NCI-H1436 treated with DMSO at 0.1 percent for 48 hours (cell line): ENCODE measurements at places on chromosomes 16 and 17.
A peak's percentile ranks its signal among the peaks of the same experiment; 100 is the strongest.

DNA sequence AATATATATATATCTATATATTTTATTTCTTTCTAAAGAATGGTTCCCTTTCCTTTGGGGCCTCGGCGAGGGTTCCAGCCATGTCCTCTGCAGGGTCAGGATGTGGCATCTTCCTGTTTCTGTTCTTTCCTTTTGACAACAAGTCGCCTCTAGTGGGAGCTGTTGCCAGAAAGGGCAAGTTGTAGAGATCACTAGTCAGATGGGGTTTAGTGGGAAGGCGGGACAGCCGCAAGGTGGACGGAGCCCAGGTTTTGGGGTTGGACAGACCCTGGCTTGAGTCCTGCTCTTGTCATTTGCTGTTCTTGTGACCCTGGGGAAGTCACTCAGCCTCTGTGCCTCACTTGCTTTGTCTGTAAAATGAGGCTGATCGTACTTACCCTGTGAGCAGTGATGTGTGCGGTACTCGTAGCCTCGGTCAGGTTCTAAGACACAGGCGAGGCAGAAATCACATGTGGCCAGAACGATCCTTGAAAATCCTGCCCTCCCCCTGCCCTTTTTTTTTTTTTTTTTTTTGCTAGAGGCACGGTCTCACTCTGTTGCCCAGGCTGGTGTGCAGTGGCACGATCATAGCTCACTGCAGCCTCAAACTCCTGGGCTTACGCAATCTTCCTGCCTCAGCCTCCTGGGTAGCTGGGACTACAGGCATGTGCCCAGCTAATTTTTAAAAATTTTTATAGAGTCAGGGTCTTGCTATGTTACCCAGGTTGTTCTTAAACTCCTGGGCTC lies 80.1 kb downstream of the ABCC6 start:
- no peak for DNase-seq

DNA sequence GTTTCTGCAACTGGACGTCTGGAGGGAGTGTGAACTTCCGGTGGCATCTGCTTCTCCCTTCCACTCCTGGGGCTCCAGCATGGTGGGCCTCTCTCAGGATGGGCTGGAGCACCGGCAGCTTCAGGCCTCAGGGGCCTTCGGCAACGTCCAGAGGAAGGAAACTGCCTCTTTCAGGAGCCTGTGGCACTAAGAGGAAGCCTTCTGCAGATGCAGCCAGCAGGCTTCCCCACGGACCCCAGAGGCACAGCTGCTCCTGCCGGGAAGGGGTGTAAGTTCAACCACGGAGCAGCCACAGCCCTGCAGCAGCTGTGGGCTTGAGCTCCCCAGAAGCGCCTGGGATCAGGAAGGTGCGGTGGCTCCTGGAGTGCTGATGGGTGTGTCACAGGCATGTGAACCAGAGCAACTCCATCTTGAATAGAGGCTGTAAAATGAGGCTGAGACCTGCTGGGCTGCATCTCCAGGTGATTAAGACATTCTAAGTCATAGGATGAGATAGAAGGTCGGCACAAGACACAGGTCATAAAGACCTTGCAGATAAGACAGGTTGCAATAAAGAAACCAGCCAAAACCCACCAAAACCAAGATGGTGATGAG lies 50.8 kb upstream of the KLHDC4 start:
- no peak for DNase-seq

- no peak for DNase-seq
Observed at GRCh38 chr16:68658341-68658973, 13.3 kb downstream of the CDH3 start.

DNA sequence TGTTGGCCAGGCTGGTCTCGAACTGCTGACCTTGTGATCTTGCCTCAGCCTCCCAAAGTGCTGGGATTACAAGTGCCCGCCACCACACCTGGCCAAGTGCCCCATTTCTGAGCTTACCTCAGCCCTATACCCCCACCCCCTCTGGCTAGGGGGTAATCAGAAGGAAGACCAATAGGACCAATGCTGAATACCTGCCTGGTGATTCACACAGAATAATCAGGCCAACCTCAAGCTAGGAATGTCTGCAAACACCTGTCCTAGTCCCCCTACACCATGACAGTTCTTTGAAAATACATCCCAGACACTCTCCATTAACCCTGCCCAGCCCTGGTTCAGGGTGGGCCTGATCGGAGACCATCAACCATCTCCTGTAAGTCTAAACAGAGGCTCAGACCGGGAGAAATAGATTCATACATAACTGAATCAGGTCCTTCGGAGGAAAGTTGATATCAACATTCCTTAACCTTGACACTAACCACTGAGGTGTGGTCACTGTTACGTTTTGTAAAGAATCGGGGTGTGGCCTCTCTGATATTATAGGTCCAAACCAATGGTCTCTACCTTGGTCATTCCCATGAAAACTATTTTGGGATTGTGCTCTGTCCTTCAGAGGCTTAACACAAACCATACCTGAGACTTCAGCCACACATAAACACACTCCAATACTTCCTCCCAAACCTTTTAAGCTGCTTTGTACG lies 130.8 kb downstream of the GAS7 start:
- no peak for DNase-seq

- DNase-seq = no peak
Observed at GRCh38 chr17:41551365-41551764, 20.5 kb downstream of the KRT9 start.

DNA sequence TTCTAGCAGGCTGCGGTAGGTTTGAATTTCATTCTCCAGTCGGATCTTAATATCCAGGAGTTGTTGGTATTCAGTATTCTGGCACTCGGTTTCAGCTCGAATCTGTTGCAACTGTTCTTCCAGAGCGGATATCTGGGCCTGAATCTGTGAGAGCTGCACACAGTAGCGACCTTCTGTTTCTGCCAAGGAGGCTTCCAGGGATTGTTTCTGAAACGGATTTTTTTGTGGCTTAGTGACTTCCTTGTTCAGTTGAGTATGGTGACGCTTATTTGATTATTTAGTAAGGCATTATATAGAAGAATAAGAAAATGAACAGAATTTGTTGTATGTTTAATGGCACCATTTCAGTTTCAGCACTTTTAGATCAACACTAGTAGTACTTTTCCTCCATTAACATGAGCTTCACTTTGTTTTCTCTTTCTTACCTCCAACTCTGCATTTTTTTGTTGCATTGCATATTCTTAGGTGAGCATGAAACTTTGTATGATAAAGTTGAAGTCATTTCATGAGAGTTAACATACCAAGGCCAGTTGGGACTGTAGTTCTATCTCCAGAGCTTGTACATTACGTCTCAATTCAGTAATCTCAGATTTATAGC lies 2.8 kb downstream of the KRT10 start:
- DNase-seq = no peak

DNA sequence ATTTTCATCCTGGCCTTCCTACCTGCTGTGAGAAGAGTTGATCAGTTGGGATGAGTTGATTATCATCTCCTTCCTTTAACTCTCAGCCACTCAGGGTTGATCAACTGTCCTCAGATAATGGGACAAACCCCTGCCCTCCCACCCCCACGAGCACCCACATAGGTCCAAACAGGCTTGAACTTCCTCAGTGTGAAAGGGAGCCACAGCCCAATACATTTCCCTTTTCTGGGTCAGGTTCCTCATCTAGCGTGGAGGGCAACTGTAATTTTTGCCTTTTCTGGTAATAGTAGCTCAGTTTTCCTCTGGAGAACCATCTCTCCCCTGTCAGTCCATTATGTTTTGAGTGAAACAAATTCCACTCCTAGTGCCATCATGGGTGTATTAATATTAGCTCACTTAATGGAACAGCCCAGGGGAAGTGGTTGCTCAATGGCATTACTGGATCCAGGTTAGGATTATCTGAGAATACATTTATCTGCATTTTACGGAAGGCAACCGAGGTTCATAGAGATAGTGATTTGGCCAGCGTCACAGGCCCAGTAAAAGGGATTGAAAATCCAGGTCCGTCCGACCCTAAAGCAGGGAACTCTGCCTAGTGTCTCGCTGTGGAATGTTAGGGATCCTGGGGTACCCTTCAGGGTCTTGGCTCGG lies 476 bp upstream of the LPCAT2 start:
- DNase-seq = no peak

- no peak for DNase-seq
Observed at GRCh38 chr17:66847704-66848103, 12.8 kb downstream of the CACNG5 start.

DNA sequence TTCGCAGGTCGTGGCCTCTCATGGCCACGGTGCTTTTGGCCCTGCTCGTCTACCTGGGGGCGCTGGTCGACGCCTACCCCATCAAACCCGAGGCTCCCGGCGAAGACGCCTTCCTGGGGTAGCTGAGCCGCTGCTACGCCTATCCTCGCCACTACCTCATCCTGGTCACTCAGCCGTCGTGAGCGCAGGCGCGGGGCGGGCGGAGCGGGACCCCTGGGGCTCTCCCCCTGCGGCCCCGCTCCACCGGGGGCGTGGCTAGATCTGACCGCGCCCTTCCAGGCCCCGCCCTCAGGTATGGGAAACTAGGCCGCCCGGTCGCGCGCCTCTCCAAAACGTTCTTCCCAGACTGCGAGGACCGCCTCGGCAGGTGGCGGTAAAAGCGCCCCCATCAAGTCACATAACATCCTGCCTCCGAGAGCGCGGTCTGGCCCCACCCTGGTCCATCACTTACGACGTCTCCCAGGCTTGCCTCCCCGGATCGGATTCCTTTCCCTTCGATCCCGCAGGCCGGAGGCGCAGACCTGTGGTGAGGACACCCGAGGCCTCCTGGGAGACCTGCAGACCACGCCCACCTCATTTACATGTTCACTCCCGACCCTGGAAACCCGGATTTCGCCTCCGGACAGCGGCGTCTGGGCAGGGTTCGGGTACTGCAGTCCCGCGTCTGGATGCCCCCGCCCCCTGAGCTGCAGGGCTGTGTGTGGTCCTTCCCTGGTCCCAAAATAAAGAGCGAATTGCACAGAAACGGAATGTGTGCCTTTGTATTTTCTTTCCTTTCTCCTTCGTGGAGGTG lies 91.5 kb upstream of the TMEM97 start:
- peak; percentile 80 for DNase-seq

GRCh38 chr16:55338646-55339045 lies 14.6 kb downstream of the IRX6 start:
- no peak for DNase-seq

- DNase-seq = no peak
Observed at GRCh38 chr17:73490851-73491250, 153.4 kb downstream of the SDK2 start.

DNA sequence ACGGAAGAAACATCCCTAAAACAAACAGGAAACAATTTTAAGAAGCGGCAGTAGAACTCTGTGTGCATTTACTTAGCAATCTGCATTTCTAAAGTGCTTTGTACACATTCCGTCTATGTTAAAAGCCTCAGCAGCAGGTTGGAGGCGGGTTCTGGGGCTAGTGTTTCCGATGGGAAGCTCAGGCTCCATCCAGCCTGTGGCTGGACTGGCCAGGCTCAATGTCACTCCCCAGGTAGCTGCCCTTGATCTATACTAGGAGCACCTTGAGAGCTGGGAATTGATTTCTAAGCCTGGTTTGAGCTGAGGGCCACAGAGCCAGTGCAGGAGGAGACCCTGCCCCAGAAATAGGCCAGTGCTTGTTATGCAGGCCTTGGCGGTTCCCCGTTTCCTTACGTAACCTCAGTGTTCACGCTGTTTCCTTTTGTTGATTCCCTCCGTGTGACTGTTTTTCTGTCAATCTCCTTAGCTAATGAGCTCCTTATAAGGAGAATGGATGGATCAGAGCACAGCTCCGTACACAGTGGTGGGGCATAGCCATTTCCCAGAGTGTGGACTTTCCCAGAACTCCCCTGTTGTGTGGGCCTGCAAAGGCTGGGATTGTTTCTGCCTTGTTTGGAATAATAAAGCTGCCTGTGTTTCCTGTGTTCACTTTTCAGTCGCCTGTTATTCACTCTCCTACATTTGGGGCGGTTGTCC lies 21.4 kb downstream of the ADORA2B start:
- DNase-seq = peak; percentile 57

GRCh38 chr17:10266296-10266876 lies 68.0 kb upstream of the GAS7 start:
- no peak for DNase-seq

DNA sequence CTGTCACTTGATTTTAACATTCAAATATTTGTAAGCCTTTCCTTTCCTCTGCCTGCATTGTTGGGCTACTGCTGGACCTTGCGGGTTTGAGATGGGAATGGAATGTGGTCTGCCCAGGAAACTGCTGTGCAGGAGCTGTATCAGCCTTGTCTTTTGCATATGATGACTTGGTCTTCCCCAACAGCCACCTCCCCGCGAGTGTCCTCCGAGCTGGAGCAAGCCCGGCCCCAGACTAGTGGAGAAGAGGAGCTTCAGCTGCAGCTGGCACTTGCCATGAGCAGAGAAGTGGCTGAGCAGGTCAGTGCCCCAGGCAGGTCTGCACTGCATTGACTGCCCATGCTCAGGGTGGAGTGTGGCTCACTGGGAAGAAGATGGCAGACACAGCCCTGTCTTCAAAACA lies 52.8 kb downstream of the B9D1 start:
- DNase-seq = no peak

DNA sequence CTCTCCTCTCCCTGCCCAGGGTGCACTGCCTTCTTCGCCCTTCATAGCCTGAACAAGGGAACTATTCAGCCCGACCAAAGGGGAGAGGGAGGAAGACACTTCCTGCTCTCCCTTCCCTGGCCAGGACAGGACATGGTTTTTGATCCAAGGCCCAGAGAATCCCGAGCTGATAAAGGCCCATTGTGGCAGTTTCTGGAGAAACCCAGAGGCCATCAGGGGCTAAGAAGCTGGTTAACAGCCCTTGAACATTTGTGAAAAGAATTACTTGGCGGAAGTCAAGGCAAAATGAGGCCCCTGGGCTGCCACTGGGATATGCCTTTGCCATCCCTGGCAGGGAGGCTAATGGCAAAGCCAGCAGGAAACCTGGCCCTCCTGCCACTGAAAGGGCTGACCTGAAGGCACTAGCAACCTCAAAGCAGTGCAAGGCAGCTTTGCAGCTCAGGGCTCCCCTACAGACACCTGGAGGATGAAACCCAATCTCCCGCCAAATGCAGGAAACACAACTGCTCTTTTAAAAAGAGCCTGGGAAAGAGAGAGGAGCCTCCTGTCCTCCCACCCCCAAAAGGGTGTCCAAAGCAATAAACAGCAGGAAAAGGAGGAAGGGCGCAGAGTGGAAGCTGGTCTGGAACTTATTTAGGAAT lies 12.6 kb downstream of the PHB1 start:
- DNase-seq = no peak

DNA sequence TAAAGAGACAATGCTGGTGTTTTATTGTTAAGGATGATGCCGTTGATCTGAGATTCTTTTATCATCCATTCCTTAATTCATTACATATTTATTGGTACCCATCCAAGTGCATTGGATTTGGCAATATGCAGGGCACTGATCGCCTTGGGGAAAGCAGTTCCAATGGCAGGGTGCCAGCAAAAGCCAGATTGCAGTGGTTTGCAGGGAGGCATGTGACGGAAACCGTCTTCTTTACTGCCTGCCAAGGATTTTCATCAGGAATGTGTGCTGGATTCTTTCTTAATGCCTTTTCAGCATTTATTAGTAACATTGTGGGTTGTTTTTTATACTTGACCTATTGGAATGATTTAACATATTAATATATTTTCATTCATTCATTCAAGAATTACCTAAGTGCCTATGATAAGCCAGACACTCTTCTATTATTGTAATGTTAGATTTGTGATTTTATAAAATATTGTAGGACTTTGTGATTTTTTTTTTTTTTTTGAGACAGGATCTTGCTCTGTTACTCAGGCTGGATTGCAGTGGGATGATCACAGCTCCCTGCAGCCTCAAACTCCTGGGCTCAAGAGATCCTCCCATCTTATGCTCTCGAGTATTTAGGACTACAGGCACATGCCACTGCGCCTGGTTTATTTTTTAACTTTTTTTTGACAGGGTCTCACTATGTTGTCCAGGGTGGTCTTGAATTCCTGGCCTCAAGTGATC lies 93.4 kb upstream of the TNRC6A start:
- no peak for DNase-seq
